COR-L47 (cell line): ENCODE measurements at places on chromosomes 2 and 18.

DNA sequence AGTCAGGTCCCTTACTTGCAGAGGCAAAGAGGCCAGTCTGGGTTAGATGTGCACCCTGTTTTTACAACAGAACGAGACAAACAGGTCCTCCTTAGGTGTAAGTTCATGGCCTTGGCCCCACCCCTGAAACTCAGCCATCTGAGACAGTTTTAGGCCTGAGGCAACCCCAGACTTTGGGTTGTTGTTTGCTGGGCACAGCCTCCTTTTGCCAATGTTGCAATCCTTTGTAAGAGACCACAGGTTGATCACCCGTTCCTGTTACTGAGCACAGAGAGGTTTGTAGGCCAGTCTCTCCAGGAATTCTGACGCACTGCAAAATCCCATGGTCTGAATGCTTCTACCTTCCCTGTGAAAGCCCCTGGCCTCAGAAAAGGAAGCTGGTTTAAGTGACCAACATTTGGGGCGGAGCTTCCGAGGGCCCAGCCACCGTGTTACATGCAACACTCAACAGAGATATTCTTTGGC lies 15.5 kb upstream of the IL1RN start:
- DNase-seq, result no peak

GRCh38 chr2:219095406-219095935 lies 34.8 kb upstream of the IHH start:
- DNase-seq, result no peak

- DNase-seq, result peak; percentile 20
Measured at GRCh38 chr2:169363560-169364150, 1.3 kb upstream of the LRP2 start.

DNA sequence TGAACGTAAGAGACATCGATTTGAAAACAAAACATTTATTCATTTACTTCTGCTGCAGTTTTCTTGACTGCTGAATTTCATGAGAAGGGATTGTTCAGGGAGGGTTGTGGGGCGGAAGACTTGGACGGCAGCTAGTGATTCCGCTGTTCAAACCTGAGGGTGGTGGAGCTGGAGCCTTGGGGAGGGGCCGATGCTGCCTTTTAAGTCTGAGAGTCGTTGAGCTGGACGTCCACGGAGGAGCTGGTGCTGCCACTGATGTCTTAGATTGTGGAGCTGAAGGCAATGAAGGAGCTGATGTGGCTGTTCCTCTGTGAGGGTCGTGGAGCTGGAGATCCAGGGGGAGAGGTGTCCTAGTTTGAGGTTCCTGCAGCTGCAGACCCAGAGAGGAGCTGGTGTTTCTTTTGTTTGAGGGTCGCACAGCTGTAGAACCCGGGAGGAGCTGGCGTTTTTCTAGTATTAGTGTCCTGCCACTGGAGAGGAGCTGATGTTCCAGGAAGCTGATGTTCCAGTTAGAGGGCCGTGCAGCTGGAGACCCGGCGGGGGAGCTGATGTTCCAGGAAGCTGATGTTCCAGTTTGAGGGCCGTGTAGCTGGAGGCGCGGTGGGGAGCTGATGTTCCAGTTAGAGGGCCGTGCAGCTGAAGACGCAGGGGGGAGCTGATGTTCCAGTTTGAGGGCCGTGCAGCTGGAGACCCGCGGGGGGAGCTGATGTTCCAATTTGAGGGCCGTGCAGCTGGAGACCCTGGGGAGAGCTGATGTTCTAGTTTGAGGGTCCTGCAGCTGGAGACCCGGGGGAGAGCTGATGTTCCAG lies 150.9 kb downstream of the RTP5 start:
- peak; percentile 51 for DNase-seq

DNA sequence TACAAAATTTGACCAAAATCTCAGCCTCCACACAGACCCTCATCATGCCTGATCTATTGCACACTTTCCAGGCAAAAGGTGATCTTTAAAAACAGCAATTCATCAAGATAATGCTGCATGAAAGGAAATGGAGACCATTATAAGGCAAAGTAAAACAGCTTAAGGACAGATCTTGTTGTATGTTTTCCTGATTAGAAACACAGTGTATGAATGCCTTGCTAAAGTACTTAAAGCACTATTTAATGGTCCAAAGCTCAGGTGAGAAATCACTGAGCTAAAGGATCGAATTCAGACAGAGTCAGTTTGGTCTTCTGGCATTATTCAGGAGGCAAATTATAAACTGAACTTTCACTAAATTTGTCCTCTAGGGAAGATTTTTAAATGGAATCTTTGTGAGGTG lies 18.7 kb upstream of the FTCDNL1 start:
- DNase-seq, result no peak

GRCh38 chr2:114488841-114489530 lies 46.5 kb downstream of the DPP10 start:
- DNase-seq, result no peak

DNA sequence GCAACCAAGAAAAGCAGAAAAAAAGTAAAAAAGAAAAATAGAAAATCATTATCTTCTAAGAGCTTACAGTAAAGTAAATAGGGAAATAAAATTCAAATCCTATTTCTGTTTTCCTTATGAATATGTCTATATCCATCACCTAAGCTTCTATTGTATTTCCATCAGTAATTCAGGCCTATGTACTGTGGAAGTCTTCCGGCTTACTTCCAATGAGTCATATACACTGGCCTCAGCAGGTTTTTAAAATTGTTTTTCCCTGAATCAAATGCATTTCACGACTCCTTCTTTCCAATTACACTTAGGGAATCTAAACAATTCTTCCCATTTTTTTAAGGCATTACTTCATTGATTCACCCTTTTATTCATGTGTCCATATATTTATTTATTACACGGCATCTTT lies 164.7 kb downstream of the CCDC102B start:
- no peak for DNase-seq

GRCh38 chr18:48181857-48182256 lies 227.3 kb downstream of the ZBTB7C start:
- no peak for DNase-seq

DNA sequence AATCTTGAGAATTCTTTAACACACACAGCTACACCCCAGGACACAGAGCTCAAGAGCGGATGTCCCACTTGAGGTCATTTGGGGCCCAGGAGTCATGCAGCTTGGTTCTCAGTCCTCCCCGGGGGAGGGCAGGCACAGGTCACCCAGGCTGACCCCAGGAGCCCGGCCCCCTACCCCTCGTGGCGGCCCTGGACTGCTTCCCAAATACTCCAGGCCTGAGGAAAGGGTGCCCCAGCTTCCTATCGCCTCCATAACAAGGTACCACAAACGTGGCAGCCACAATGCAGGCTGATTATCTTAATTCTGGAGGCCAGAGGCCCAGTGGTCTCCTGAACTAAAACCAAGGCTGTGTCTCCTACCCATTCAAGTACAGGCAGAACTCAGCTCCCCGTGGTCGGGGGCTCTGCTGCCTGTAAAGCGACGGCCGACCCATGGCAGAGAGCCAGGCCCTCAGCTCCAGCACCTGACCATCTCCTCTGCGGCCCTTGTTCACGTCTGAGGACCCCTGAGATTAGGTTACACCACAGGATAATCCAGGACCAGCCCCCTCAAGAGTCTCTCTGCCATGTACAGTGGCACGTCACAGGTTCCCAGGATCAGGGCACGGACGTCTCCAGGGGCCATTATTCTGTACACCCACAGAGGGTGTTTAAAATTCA lies 10.5 kb downstream of the SLC66A2 start:
- no peak for DNase-seq

GRCh38 chr2:184599872-184600222 lies 1.5 kb downstream of the ZNF804A start:
- no peak for DNase-seq

DNA sequence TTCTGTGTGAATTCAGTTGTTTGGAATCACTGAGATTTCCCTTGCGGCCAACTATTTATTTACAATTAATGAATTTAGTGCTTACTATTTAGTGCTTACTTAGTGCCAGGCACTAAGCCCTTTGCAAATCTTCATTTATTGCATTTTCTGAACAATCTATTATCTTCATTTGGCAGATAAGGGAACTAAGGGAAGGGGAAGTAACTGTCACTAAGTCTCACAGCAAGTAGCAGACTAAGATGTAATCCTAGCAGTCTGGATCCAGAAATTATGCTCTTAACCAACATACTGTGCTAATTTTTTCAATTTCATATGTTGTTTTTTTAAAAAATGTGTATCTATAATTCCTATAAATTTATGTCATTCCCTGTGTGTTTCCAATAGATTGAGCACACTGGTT lies 214.4 kb upstream of the EPC2 start:
- DNase-seq, result no peak

- peak; percentile 81 for DNase-seq
Measured at GRCh38 chr2:25401307-25402026, 59.7 kb upstream of the DNMT3A start.

- no peak for DNase-seq
Measured at GRCh38 chr18:37276111-37276890, 289.3 kb downstream of the CELF4 start.

DNA sequence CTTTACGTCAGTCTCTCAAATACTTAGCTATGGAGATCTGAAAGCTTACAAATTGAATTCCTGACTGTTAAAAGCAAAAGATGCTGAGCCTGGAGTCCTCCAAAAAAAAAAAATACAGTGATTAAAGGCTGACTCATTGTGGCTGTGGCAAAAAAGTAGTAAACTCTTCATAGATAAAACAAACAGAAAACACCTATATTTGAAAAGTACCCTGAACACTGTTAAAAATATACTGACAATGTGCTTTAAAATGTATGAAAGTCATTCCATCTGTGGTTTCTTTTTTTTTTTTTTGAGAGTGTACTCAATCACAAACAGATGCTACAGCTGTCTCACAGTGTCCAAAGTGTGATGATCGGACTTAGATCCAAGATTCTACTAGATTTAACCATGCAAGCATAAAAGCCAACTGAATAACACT lies 267.6 kb upstream of the CYP26B1 start:
- no peak for DNase-seq

DNA sequence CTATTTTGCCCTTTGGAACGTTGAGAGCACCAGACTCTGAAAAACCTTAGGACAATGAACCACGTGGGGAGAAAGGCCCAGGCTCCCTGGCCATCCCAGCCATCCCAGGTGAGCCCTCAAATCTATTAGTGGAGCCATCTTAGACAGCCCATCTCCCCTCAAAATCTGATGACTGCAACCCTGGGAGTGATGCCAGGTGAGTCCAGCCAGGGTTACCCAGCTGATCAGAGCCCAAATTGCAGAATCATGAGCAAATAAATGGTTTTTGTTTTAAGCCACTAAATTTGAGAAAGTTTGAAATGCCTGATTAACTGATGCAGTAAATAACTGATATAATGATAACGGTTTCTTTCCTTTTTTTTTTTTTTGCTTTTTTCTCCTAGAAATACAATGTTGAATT lies 242.4 kb downstream of the GCA start:
- DNase-seq, result no peak

GRCh38 chr2:20585710-20586594 lies 64.9 kb downstream of the HS1BP3 start:
- DNase-seq, result no peak

GRCh38 chr18:23330423-23330822 lies 122.7 kb upstream of the RIOK3 start:
- no peak for DNase-seq

- no peak for DNase-seq
Measured at GRCh38 chr2:217661378-217661777, 341.4 kb downstream of the TNS1 start.

DNA sequence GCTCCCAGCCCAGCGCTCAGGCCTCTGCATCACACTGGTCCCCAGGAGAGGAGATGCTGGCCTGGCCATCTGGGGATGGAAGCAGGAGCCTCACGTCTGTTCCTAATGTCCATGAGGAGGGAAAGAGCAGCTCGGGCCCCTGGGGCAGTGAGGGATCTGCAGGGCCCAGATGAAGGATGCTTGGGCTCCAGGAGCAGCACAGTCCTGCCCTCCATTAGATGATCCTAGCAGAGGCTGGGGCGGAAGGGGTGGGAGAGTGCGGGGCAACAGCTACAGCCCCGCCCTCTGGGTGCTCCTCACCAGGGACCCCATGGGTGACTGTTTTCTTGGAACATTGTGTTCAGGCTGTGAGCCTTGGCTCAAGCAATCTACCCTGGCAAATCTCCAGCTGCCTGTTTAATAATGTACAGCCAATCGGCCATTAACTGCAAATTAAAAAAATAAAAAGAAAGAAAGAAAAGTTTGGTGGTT lies 49.7 kb downstream of the TNS1 start:
- DNase-seq, result no peak

- no peak for DNase-seq
Measured at GRCh38 chr2:72925328-72925943, 8.1 kb downstream of the EMX1 start.

DNA sequence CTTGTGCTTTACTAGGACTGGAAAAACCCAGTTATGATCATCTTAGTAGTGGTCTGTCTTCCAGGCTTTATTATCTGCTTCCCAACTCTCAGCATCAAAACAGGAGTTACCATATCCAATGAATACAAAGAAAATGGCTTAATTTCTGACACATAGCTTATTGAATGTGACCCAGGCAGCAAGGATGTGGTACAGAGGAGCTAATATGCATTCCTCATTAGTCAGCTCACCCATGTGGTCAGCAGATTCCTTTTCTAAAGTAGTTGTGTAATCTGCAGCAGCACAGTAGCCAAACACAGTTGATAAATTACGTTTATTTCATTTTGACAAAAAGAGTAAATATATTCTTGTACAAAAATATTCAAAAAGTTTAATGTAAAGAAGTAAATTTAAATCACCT lies 43.6 kb downstream of the TSPYL6 start:
- DNase-seq, result no peak

- DNase-seq, result no peak
Measured at GRCh38 chr2:145007093-145007959, 487.4 kb upstream of the ZEB2 start.

- DNase-seq, result no peak
Measured at GRCh38 chr2:126751477-126751876, 95.5 kb downstream of the GYPC start.
